Esophagus muscularis mucosa (tissue), 4 donors: ENCODE measurements at places on chromosomes 7 and 10. TPM values are rescaled to one million over a fixed set of nuclear protein-coding genes. Genes with fewer than 3 reads are reported as not detected.

The LRRTM3 gene
- total RNA-seq: 0.06 TPM

DNA sequence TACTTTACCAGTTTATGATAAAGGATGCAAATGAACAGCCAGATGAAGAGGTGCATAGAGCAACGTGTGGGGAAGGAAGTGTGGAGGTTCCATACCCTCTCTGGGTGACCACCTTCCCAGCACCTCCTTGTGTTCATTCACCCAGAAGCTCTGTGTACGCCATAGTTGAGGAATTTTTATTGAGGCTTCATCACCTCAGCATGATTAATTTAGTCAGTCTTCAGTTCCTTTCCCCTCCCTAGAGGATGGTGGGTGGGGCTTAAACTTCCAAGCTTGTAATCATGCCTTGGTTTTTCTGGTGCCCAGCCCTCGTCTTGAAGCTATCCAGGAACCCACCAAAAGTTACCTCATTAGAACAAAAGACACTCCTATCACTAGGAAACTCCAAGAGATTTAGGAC is 162.7 kb downstream of the PLCE1 start:
- H3K27me3 ChIP-seq: no peaks in the 10 kb centered on the region
- H3K4me3 ChIP-seq: no peak overlapping the region
- H3K4me1 ChIP-seq: peaks cover 20% of the 10 kb centered on the region
- peak overlapping the region; percentile 56 for H3K27ac ChIP-seq
- DNase-seq: no peak

DNA sequence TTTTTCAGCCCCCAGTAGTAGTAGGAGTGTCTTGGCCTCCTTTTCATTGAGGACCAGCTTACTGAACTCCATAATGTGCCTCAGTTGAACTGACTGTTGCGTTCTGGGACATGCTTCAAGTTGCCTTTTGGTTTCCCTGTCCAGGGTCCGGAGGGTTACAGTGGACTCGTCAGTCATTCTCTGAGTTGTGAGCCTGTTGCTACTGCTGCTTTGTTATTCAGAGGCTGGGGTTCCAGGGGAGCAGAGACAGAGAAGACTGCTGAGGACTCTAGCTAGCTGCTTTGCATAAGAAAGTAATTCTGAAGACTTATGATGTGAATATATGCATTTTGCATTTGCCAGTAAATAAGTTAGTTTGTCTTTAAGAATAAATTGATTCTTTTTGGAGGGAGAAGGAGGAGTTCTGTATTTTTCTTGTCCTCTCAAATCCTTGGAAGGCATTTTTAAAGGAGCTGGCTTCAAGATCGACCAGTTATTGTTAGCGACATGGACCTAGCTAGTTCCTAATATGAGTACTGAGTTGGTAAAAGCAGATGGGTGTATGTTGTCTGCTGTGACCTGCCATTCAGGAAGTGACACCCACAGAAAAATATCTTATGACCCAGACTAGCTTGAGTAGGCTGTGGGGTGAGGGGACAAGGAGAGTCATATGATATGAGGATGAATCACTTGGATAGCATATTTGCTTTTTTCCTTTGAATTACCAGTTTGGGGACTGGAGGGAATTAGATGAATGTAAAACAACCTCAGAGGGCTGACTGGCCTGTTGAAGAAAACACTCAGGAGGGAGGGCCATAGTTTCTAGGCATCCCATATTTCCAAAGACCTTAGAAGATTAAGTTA is 8.3 kb downstream of the PI4K2A start:
- no peaks in the 10 kb centered on the region for H3K27me3 ChIP-seq
- H3K4me1 ChIP-seq: peaks cover 31% of the 10 kb centered on the region
- H3K27ac ChIP-seq: peak overlapping the region; percentile 46
- H3K4me3 ChIP-seq: no peak overlapping the region
- H3K36me3 ChIP-seq: peaks cover 15% of the 10 kb centered on the region

DNA sequence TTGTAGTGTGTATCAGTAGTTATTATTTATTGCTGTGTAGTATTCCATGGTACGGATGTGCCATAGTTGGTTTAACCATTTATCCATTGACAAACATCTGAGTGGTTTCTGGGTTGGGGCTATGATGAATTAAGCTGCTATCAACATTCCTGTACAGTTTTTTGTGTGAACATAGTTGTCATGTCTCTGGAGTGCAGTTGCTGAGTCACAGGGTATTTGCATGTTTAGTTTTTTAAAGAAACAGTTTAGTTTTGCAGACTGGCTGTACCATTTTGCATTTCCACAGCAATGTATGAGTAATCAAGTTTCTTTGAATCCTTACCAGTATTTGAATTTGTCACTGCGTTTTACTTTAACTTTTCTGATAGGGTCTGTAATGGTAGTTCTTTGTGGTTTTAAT is 516.7 kb upstream of the CELF2 start:
- no peak overlapping the region for H3K4me3 ChIP-seq
- no peaks in the 10 kb centered on the region for H3K4me1 ChIP-seq
- no peaks in the 10 kb centered on the region for H3K36me3 ChIP-seq

DNA sequence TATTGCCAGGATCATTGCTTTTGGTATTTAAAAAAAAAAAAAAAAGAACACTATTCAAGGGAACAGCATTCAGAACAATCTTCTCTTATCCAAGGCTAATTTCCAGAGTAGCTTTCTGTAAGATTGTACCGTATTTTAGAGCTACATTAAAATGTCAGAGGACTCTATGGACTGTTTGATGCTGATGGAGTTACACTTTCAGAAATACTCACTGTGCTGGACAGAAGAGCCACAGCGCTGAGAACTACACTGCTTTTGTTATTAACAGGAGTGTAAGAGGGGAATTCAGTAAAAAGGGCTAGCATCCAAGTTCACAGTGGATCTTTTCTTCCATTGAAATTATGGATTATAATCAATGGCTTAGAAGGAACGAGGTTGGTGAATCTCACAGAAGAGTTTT is 247.7 kb downstream of the AHR start:
- no peaks in the 10 kb centered on the region for H3K27me3 ChIP-seq
- peaks cover 11% of the 10 kb centered on the region for H3K4me1 ChIP-seq
- DNase-seq: no peak
- H3K27ac ChIP-seq: peak overlapping the region; percentile 41
- no peak overlapping the region for H3K4me3 ChIP-seq
- H3K36me3 ChIP-seq: no peaks in the 10 kb centered on the region

The HTR7 gene
- total RNA-seq: 1.7 TPM

GRCh38 chr7:50803359-50804337 is 21.0 kb upstream of the GRB10 start:
- H3K4me3 ChIP-seq: no peak overlapping the region
- H3K4me1 ChIP-seq: no peaks in the 10 kb centered on the region
- H3K27ac ChIP-seq: no peak overlapping the region
- H3K27me3 ChIP-seq: no peaks in the 10 kb centered on the region
- H3K36me3 ChIP-seq: no peaks in the 10 kb centered on the region

DNA sequence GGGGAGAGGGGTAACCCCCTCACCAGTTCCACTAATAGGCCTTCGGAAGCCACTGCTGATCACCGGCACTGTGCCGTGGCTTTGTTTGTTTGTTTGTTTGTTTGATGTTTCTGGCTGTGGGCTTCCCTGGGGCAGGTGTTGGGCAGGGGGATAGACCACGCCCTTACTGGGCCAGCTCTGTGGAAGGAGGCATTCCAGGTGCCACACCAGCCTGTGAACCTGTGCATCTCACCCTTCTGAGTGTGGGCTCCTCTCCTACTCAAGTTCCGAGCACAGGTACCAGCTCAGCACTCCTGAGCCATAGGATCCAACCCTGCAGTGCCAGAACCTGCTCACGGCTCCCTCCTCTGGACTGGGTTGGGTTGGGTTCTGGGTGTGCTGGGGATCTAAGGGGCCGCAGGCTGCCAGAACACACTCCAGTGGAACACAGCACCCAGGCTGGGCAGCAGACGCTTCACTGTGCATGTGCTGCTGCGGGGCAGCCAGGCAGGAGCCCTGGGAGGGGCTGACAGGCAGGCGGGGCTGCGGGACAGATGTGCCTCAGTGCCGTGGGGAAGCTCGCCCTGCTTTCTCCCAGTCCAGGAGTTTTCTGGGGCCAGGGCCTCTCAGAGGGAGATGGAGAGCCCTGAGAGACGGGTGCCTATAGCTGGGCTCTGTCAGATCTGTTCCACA is 1053.9 kb downstream of the CNTNAP2 start:
- H3K36me3 ChIP-seq: no peaks in the 10 kb centered on the region
- no peaks in the 10 kb centered on the region for H3K4me1 ChIP-seq
- H3K4me3 ChIP-seq: no peak overlapping the region
- H3K27me3 ChIP-seq: no peaks in the 10 kb centered on the region

- no peaks in the 10 kb centered on the region for H3K4me1 ChIP-seq
- no peaks in the 10 kb centered on the region for H3K36me3 ChIP-seq
- H3K27me3 ChIP-seq: no peaks in the 10 kb centered on the region
- H3K4me3 ChIP-seq: no peak overlapping the region
Measured at GRCh38 chr10:118471863-118472262, 123.6 kb downstream of the PRLHR start.

- no peak overlapping the region for H3K4me3 ChIP-seq
- peaks cover 79% of the 10 kb centered on the region for H3K36me3 ChIP-seq
- peak overlapping the region; percentile 11 for H3K27ac ChIP-seq
- H3K4me1 ChIP-seq: peaks cover 5% of the 10 kb centered on the region
Measured at GRCh38 chr10:68348265-68348741, 15.6 kb upstream of the PBLD start.

- H3K4me1 ChIP-seq: peaks cover 4% of the 10 kb centered on the region
- no peaks in the 10 kb centered on the region for H3K27me3 ChIP-seq
- H3K4me3 ChIP-seq: no peak overlapping the region
- H3K27ac ChIP-seq: no peak overlapping the region
- H3K36me3 ChIP-seq: no peaks in the 10 kb centered on the region
Measured at GRCh38 chr10:72424561-72424960, 69.8 kb upstream of the DNAJB12 start.

- no peaks in the 10 kb centered on the region for H3K36me3 ChIP-seq
- no peak overlapping the region for H3K27ac ChIP-seq
- DNase-seq: no peak
- H3K4me3 ChIP-seq: no peak overlapping the region
- H3K27me3 ChIP-seq: no peaks in the 10 kb centered on the region
Measured at GRCh38 chr7:129095258-129095657, 40.3 kb upstream of the TNPO3 start.

DNA sequence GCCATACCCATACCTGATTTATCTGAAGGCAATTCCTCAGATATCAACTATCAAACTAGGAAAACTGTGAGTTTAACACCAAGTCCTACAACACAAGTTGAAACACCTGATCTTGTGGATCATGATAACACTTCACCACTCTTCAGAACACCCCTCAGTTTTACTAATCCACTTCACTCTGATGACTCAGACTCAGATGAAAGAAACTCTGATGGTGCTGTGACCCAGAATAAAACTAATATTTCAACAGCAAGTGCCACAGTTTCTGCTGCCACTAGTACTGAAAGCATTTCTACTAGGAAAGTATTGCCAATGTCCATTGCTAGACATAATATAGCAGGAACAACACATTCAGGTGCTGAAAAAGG is 69.0 kb upstream of the RSBN1L start:
- H3K27ac ChIP-seq: no peak overlapping the region
- H3K27me3 ChIP-seq: no peaks in the 10 kb centered on the region
- no peak overlapping the region for H3K4me3 ChIP-seq
- H3K36me3 ChIP-seq: peaks cover 48% of the 10 kb centered on the region

DNA sequence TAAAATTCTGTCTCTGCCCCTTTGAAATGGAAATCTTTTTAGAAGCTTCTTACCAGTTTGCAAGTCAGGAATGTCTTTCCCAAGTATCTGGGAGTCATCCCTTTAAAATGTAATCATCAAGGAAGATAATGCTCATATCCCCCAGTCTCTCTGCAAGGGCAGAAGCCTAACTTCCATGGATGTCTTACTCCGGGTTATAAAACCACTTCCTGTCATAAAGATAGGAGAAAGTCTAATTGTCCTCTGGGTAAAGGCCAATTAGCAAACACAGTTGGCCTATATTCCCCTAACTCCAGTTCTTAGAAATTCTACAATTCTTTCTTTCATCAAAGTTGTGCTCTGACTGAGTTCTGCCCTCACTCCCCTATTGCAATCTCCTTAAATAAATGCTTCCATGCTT is 1631.5 kb upstream of the LRRTM3 start:
- H3K36me3 ChIP-seq: no peaks in the 10 kb centered on the region
- H3K27ac ChIP-seq: no peak overlapping the region
- no peak for DNase-seq

- no peak overlapping the region for H3K4me3 ChIP-seq
- no peaks in the 10 kb centered on the region for H3K27me3 ChIP-seq
- DNase-seq: no peak
- peaks cover 38% of the 10 kb centered on the region for H3K4me1 ChIP-seq
- H3K27ac ChIP-seq: peak overlapping the region; percentile 14
Measured at GRCh38 chr10:98920807-98921206, 314.8 kb downstream of the HPSE2 start.
